Skin of body (tissue), 3 donors: ENCODE measurements at places on chromosomes 4 and X. TPM values are rescaled to one million over a fixed set of nuclear protein-coding genes. Genes with fewer than 3 reads are reported as not detected.

BRCC3 gene
- 12.1 TPM for total RNA-seq

ABCG2 gene
- total RNA-seq = 7.0 TPM

TCEAL8 gene
- total RNA-seq = 106 TPM

SPANXB1 gene
- total RNA-seq = not detected

CWH43 gene
- total RNA-seq = 25.1 TPM

- DNase-seq = no peak
Observed at GRCh38 chrX:65667503-65668376, at the start of gene MSN. Gene MSN (plus strand): TSS chrX:65667654. CDS start chrX:65667842, 188 bp downstream.

GRCh38 chr4:67604749-67605148, 46.2 kb downstream of the STAP1 start:
- no peak for DNase-seq

DNA sequence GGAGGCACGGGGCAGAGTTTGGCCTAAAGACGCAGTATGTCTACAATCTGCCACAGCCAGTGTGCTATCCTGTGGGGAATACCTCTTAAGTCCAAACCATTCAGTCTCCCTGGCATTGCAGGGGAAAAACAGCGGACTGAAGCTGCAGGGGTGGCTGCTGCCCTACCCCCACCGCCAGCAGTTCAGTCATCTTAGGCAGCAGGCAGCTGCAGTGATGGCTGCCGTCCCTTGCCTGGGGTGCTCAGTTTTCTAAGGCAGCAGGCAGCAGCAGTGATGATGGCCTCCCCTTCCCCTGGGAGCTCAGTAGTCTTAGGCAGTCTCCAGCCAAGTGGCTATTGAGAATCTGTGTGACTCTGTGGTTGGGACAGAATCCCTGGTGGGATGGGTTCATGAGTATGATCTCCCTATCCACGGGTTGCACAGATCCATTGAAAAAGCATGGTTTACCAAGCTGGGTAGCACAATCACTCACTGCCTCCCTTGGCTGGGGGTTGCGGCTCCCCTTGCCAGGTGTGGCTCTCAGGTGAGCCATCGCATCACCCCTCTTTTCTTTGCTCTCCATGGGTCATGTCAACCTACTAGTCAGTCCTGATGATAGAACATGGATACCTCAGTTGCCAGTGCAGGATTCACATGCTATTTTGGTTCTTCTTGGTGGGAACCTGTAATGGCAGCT, 48.9 kb upstream of the GRID2 start:
- DNase-seq = no peak

- DNase-seq = no peak
Observed at GRCh38 chr4:1722551-1723118, 1.3 kb downstream of the TACC3 start.

DNA sequence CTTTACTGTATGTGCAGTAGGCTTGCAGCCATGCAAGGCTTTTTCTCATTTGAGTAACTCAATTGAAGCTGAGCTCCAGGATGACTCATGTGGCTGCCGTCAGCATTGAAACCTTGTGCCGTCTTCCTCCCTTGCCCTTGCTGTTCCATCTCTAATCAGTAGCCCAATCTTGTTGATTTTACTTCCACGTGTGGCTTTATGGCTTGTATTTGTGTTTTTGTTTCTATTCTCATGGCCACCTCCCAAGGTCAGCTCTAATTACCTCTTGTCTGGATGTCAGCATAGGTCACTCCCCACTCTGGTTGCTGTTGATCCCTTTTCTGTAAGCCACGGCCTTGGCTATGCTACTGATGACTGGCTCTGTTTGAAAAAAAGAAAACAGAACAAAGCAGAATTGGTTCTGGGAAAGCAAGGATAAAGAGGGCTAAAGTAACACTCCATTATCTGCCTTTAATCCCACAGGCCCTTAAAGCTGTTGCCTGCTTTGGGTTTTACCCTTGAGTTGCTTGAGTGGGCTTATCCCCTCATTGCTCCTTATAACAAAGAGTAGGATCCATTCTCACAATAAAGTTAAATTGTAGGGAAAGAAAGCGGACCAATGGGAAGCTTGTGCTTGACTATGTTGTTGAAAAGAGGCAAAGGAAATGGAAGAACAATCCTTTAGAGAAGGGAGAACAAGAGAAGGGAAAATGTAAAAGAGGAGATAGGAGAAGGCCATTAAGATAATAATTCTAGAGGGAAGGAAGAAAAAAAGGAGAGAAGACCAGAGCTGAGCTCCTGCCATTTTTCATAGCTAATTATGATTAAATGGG, 173.9 kb upstream of the PGRMC2 start:
- DNase-seq = no peak

GRCh38 chr4:170193496-170193895, 103.7 kb upstream of the AADAT start:
- no peak for DNase-seq

GRCh38 chrX:2693113-2694002, 2.3 kb downstream of the CD99 start:
- DNase-seq = no peak

GRCh38 chr4:108683479-108683878, 33.1 kb downstream of the OSTC start:
- no peak for DNase-seq

GRCh38 chrX:8688776-8689175, 43.2 kb downstream of the ANOS1 start:
- DNase-seq = no peak

- no peak for DNase-seq
Observed at GRCh38 chr4:8433136-8433535, 7.4 kb downstream of the ACOX3 start.

GRCh38 chr4:78656968-78657445, 105.4 kb downstream of the ANXA3 start:
- no peak for DNase-seq

- DNase-seq = no peak
Observed at GRCh38 chrX:5458300-5458842, 770.3 kb downstream of the NLGN4X start.
